NB4 (cell line): ENCODE measurements at places on chromosomes 7 and 10.

DNA sequence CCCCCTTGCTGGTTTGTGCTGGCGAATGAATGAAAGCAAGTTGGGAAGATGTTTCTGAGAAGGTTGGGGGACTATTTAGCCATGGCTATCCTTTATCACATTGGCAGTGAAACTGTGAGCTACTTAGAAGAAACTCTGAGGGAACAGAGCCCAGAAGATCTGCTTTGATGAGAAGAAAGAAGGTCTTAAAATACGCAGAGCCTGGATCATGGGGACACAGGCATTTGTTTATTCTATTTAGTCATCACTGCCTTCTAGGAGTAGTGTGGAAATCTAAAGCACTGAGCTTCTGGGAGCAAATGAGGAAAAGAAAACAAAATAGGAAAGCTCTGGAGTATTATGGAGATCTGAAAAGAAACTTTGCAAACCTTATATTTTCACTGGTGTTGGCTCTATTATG, 28.5 kb downstream of the CPED1 start:
- no peak for DNase-seq

GRCh38 chr10:132609211-132609610, 71.6 kb downstream of the INPP5A start:
- DNase-seq: no peak

- no peak for DNase-seq
Observed at GRCh38 chr7:146788008-146788407, 671.4 kb downstream of the CNTNAP2 start.

DNA sequence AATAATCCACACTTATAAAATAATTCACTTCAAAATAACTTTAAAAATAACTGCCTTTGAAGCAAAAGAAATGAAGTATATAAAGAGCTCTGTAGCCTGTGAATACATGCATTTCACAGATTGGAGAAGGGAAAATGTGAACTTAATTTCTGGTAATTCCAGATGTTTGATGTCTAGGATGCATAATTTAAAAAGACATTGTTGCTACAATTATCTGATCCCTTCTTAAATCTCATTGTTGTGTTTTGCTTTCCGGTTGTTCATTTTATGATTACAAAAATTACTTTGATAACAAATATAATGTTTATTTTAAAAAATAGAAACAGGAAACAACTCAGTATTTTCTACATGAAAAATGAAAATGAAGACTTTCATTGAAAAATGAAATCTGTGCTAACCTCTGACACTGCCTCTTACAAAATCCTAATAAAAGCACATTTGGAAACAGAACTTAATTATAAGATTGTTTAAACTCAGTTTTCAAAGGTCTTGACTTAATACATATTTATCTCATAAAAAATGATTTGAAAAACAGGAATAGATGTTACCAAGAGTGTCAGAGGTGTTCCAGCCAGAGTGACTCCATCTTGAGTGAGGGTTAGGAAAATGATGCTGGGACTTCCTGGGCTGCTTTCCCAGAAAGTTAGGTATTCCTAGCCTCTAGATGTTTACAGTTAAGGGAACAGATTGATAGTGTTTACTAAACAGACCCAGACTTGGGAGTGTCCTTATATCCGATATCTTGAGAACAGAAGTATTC, 516.6 kb upstream of the SEMA3D start:
- DNase-seq: no peak

DNA sequence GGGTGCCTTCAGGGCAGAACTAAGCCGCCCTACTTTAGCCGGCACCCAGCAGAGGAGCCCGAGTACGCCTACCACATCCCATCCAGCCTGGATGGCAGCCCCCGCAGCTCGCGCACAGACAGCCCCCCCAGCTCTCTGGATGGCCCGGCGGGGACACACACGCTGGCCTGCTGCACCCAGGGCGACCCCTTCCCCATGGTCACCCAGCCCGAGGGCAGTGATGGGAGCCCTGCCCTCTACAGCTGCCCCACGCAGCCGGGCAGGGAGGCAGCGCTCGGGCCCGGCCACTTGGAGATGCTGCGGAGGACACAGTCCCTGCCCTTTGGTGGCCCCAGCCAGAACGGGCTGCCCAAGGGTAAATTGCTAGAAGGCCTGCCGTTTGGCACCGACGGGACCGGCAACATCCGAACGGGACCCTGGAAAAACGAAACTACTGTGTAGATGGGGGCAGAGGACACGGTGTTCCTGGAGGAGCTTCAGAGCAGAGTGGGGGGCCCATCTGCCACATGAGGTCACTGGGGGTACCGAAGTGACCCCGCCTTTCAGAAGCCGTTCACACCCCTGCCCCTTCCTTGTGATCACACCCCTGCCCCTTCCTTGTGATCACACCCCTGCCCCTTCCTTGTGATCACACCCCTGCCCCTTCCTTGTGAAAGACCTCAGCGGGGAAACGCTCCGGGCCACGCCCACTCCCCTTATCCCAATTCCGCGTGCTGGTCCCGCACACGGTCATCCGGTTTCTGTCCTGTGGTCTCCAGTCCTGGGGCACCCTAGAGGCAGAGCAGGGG, 30.8 kb upstream of the KNDC1 start:
- DNase-seq: no peak

GRCh38 chr10:89153971-89154370, 53.1 kb downstream of the CH25H start:
- no peak for DNase-seq

DNA sequence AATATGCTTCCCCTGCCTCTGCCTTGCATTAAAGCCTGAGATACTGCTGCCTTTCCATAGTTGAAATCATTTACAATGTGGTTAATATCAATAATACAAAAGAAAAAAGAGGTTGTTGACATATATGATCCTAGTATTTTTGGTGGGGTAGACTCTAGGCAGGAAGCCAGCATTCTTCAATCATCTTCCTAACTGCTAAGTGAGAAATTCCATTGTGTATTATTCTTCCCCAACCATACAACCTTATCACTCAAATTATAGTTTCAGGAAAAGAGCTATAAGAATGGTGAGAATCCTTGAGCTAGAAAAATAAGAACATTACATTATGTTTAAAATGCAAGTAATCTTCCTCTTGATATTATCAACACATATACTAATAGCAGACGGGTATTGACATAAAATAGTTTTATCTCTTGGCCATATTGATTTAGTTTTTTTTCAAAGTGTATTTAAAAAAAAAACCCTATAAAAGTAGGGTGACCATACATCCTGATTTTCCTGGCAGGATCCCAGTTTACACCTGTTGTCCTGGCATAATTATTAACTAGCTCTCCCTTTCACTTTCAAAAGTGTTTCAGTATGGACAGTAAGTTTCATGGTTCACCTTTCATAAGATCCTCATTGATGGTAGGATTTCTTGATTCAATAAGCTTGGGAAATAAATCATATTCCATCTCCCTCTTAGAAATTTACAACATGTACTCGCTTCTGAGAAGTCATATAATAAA, 33.4 kb upstream of the WASL start:
- no peak for DNase-seq

DNA sequence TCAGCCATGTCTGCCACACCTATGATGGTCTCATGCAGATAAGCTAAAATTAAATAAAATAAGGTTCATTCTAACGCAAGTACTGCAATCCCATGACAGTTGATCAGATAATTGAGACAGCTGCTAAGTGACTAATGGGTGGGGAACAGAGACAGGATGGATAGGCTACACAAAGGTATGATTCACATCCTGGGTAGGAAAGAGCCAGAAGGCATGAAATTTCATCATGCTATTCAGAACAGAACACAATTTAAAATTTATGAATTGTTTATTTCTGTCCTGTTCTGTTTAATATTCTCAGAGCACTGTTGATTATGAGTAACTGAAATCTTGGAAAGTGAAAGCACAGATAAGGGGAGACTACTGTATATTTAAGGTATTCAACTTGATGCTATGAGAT, 381.8 kb upstream of the SORCS1 start:
- DNase-seq: peak; percentile 34

- no peak for DNase-seq
Observed at GRCh38 chr7:47771336-47771989, 176.8 kb downstream of the PKD1L1 start.

GRCh38 chr7:112453505-112454171, 3.4 kb downstream of the IFRD1 start:
- no peak for DNase-seq
